ENCODE measurements at places on chromosomes 6 and 20.

GRCh38 chr6:151025076-151025475, 159.6 kb downstream of the MTHFD1L start:
- DNase-seq, result no peak

GRCh38 chr20:37529968-37530600, 2.4 kb upstream of the BLCAP start:
- DNase-seq, result no peak

GRCh38 chr6:113339209-113339608, 517.9 kb upstream of the MARCKS start:
- DNase-seq, result no peak

DNA sequence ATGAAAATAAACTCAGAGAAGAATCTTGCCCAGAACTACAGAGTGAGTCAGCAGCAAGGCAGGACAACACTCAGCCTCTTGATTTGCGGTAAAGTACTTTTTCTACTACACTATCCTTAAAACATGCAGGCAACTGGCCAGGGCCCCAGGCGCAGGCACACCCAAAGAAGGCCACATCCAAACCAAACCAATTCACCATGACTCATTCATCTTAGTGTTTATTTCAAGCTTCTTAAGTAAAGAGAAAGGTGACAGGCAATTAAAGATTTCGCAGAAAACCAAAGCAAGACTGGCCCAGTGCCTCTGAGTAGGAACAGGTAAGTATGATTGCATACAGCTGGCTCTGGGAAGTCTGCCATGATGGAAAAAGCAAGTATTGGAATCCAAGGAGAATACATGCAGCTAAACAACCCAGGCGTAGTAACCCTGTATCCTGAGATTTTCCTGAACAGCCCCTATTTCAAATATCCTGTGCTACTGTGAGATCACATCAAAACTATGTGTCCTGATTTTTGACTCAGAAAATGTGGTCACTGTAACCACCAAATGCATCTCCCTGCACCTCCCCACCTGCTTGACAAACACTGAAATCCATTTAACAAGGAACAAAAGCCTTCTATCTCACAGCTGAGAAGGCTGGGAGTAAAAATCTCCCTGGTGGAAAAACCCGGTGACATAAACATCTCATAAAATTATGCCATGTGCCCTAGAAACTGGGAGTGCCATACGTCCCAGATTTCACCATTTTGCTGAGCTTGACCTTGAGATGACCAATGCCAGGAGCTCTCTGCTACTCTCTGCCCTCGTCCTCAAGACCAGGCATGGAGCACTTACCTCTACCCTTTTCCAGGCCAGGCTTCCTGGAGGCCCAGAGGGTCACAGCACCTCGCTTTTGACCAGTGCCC, 12.4 kb downstream of the WFDC3 start:
- no peak for DNase-seq

DNA sequence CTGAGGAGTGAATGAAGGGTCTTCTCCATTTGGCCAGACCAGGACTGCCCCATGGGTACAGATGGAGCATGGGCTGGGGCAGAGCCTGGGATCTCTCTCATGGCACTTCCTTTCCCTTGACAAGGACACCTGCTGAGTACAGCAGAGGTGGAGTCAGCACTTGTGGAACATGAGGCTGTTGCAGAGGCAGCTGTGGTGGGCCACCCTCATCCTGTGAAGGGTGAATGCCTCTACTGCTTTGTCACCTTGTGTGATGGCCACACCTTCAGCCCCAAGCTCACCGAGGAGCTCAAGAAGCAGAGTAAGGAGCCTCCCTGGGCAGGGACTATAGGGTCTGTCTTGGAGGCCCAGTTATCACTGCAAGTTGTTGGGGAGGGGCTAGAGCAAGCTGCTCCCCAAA, 29.6 kb downstream of the GSS start:
- DNase-seq, result no peak

DNA sequence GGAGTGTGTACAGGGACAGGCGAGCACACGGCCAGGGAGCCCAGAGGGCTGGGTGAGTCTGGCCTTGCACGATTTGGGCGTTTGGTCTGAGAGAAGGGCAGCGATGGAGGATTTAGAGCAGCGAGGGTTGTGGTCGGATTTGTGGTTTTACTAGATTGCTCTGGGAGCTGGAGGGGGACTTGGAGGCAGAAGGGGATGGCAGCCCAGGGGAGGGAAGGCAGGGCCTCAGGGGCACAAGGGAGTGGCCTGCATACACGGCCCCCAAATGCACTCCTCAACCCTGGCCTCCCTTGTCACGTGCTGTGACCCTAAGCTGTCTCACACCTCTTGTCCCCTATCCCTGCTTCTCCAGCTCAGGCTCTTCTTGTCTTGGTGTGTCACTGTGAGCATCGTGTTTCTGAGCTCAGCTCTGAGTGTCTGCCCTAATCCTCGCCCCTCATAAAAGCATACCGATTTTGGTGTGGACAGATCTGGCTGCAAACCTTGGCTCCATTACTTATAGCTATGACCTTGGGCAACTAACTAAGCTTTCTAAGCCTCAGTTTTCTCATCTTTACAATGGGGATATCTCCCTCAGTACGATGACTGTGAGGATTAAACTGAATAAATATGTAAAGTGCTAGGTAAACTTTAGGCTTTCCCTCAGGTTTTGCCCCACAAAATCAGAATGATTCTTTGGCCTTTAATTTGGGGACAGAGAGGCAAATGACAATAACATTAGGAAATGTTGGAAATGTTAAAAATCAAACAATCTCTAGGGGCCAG, 120.1 kb upstream of the ARMC2 start:
- DNase-seq, result no peak

DNA sequence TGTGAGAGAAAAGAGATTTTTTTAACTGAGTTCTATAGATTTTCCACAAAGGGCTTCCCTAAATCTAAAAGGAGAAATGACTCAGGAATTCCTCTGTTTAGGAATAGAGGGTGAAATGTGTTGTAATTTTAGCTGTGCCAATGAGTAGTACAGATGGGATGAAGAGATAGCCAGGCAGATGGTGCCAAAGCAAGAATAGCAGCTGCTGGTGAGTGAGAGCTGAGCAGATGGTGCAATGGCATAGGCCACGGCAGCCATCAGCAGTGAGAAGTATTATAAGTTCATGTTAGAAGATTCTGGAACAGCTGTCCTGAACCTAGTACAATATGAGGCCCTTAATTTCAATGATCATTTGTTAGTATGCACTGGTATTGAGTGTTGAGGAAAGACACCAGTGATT, 40.2 kb upstream of the CRISP1 start:
- DNase-seq, result no peak

GRCh38 chr20:18533978-18534644, 26.4 kb downstream of the SEC23B start:
- no peak for DNase-seq

DNA sequence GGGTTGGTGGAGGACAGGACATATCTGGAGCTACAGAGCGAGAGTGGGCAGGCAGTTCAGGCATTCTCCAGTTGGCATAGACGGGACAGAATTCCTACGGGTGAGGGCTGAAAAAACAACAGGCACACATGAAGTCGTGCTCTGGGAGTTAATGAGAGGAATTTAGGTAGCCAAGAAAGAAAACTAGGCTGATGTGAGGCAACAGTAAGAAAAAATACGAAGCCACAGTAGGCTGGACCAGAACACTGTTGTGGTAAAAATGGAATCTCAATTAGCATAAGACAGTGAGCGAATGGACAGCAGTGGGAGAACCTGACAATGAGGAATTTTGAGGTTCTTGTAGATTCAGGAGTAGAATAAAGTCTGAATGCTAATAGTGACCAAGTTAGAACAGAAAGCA, 488.1 kb upstream of the AGPAT4 start:
- DNase-seq, result no peak

GRCh38 chr6:27630727-27631608, 158.1 kb upstream of the ZNF184 start:
- DNase-seq, result peak; percentile 75

GRCh38 chr20:54726687-54727300, 251.4 kb downstream of the DOK5 start:
- no peak for DNase-seq

- DNase-seq, result no peak
Measured at GRCh38 chr20:16279320-16279719, 293.9 kb downstream of the KIF16B start.

GRCh38 chr6:88135578-88136114, 30.5 kb downstream of the CNR1 start:
- no peak for DNase-seq

- peak; percentile 27 for DNase-seq
Measured at GRCh38 chr6:116511424-116512110, at the start of gene CALHM5. TSS of gene CALHM5 (plus strand) at chr6:116511639. CDS start at chr6:116511697, 58 bp downstream.

DNA sequence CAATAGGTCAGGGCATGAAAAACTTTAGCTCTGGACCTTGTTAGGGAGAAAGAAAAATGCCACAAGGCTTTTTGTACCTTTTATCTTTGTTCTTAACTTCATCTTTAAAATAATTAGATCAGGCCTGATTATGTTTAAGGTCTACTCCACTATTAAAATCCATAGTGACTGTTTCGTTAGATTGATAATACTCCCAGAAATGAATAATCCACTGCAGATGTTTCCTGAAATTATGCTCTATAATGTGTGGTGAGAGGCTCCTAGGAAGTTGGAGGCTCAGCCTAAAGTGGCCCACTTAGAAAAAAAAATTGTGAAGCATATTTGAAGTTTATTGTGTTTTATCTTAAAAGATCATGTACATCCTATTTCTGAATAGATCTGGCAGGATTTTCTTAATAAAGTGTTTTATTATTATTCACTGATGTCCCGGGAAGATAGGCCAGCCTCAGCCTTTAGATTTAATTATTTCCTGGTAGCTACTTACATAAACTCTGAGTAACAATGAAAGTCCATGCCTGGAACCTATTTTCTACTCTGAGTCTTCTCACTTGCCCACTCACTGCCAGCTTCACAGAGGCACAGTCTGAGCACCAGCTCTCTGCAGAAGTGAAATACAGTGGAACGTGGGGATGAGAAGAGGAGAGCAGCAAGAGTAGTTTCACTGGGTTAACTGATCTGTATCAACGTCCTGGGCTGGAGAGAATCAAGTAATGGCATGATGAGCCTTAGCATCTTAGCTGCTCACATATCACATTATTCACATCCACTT, 126.8 kb upstream of the TMEM170B start:
- DNase-seq, result no peak

GRCh38 chr20:58045579-58045978, 182.9 kb downstream of the ANKRD60 start:
- DNase-seq, result no peak

- no peak for DNase-seq
Measured at GRCh38 chr20:32449057-32449889, 91.1 kb downstream of the ASXL1 start.

- no peak for DNase-seq
Measured at GRCh38 chr6:148614602-148615001, 132.2 kb upstream of the UST start.

- DNase-seq, result no peak
Measured at GRCh38 chr20:5512694-5513093, 195.9 kb upstream of the PROKR2 start.

- DNase-seq, result no peak
Measured at GRCh38 chr6:44678252-44678935, 290.9 kb downstream of the CDC5L start.

GRCh38 chr6:9428421-9429172, 986.3 kb downstream of the TFAP2A start:
- DNase-seq, result no peak

- no peak for DNase-seq
Measured at GRCh38 chr6:45743028-45743615, 272.5 kb downstream of the CLIC5 start.

- peak; percentile 50 for DNase-seq
Measured at GRCh38 chr6:126804332-126805064, 314.0 kb upstream of the RSPO3 start.

DNA sequence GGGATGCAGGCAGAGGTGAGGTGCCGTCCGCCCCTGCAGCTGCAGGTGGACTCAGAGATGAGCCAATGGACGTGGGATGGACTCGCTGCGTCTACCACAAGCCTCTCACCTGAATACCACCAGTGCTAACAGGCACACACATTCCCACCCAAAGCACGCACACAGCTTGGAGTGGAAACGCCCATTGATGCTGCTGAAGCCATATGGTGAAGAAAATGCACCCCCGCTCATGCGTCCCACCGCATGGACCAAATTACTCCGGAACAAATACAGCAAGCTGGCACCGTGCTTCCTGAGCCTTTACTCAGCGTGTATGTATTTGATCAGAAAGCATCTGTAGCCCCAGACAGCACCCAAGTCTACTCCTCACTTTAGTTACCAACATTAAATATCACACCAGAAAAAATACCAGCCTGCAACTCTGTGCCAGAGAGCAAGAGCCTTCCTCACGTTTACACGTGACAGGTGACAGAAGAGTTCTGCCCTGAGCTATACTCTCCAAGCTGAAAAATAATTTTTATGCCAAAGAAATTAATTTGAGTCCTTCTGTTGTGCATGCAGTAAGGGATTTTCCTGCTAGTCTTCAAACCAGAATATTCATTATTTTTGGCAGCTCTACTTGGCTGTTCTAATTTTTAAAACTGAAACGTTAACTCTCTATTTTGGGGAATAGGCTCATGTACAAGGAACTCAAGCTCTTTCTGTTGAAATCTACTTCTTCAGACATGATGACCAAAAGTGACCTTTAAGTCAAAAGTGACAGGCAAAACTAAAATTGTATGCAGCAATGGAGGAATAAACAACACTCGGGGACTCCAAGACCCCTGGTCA, 58.2 kb upstream of the SYNDIG1 start:
- no peak for DNase-seq

DNA sequence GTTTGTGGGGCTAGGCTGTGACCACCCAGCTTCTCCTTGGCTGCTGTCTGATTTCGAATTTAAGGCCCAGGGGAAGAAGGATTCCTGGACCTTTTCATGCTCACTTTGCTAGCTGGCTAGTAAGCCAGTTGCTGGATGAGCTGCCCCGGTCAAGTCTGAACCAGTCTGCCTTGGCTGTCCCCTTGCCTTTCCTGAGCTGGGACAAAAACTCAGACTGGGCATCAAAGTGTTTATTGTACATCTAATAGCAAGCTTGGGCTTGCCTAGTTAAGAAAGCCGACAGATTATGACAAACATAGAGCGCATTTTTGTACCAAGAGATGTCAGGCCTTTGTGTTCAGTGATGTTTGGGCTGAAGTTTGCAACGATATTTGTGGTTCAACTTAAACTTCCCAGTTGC, 750 bp upstream of the PAK5 start:
- no peak for DNase-seq

- DNase-seq, result no peak
Measured at GRCh38 chr6:160041608-160042007, 72.7 kb downstream of the IGF2R start.

DNA sequence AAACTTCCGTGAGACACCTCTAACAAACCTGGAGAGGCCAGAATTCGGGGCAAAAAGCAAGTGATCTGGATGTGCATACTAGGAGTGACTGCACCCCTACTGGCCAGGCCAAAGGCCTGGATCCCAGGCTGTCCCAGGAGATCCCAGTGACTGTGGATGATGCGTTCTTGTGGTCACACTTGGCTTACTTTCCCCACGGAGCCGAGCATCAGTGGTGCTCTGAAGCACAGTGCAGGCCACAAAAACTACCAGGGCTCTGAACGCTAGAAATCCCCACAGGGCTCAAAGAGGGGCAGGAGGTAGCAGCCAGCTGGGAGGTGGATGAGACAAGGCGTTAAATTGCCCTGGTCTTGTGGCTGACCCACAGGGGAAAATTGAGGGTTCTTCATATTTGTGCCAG, 7.1 kb downstream of the TRIM26 start:
- DNase-seq, result no peak

All from NCI-H146 (cell line).